Central memory CD8-positive, alpha-beta T cell (primary cell): ENCODE measurements at places on chromosomes 6 and 20.

- peaks cover 2% of the 10 kb centered on the region for H3K36me3 ChIP-seq
- no peak overlapping the region for H3K4me3 ChIP-seq
- no peaks in the 10 kb centered on the region for H3K4me1 ChIP-seq
These were observed 35.2 kb upstream of the MDFI start for GRCh38 chr6:41602864-41603608.

DNA sequence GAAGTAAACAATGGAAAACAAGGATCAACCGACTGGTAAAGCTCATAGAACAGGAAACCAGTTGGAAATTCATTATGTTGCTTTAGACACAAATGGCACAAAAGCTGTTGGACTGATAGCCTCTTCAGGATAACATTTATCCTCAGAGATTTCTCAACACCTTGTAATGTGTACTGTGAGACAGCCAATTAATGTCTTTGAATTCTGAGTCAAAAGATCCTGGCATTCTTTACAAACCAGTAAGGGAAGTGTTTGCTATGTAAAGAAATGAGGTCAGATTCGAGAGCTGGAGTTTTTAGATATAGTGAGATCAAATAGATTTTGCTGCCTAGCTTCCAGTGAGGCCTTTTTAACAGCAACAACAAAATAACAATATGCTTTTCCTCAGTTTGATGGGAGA, 439.2 kb downstream of the C6orf118 start:
- no peak overlapping the region for H3K4me3 ChIP-seq
- H3K27me3 ChIP-seq: no peaks in the 10 kb centered on the region

DNA sequence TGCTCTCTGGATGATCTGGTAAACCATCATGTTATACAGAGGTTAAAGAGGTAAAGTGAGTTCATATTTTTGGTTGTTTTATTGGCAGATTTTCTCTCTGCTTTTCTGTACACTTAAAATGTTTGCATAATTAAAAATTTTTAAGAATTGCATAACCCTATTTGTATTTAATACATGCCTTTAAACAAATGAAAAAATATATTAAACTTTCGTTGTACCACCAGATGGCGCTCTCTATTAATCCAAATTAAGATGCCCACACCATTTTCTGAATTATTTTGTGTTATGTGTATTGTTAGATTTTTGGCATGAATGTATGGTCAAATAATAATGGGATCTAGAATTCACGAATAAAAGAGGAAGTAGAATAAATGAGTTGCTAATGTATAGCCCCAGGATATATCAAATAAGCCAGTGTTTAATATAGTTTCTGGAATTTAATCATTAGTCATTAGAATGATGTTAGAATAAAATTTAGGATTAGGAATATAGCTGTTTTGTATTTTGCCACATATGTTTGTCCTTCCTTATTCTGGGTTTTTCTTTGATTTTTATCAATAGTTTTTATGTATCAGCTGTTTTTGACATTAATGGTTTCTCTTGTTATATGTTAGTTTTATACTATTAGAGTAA, 38.9 kb downstream of the SMAP1 start:
- no peak overlapping the region for H3K27ac ChIP-seq
- no peak overlapping the region for H3K4me3 ChIP-seq
- no peak for DNase-seq

GRCh38 chr6:134510142-134510541, 192.2 kb upstream of the SGK1 start:
- H3K27me3 ChIP-seq: no peaks in the 10 kb centered on the region
- no peaks in the 10 kb centered on the region for H3K36me3 ChIP-seq
- H3K27ac ChIP-seq: no peak overlapping the region

- no peak overlapping the region for H3K27ac ChIP-seq
- no peak overlapping the region for H3K4me3 ChIP-seq
- H3K27me3 ChIP-seq: peaks cover 74% of the 10 kb centered on the region
- DNase-seq: no peak
- H3K4me1 ChIP-seq: peaks cover 16% of the 10 kb centered on the region
These were observed 36.9 kb upstream of the LAMA4 start for GRCh38 chr6:112291161-112291762.

DNA sequence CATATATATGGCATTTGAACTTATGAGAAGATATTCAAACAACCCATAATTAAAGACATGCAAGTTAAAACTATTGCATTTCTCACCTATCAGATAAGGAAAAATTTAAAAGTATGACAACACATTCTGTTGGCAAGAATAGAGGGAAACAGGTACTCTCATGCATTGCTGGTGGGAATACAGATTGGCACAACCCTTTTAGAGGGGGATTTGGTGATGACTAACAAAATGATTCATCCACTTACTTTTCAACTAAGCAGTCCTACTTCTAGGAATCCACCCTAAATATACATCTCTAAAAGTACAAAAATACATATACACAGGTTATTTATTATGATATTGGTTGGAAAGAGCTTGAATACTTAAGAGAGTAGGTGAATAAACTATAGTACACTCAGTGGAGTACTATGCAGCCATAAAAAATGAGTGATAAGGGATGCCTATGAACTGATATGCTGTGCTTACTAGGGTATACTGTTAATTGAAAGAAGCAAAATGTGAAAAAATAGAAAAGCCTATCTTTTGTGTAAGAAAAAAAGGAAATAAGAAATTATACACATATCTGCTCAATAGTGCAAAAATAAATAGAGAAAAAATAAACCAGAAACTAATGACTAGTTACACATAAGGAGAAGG, 42.2 kb downstream of the ADAT2 start:
- H3K4me1 ChIP-seq: no peaks in the 10 kb centered on the region
- no peaks in the 10 kb centered on the region for H3K27me3 ChIP-seq
- DNase-seq: no peak

DNA sequence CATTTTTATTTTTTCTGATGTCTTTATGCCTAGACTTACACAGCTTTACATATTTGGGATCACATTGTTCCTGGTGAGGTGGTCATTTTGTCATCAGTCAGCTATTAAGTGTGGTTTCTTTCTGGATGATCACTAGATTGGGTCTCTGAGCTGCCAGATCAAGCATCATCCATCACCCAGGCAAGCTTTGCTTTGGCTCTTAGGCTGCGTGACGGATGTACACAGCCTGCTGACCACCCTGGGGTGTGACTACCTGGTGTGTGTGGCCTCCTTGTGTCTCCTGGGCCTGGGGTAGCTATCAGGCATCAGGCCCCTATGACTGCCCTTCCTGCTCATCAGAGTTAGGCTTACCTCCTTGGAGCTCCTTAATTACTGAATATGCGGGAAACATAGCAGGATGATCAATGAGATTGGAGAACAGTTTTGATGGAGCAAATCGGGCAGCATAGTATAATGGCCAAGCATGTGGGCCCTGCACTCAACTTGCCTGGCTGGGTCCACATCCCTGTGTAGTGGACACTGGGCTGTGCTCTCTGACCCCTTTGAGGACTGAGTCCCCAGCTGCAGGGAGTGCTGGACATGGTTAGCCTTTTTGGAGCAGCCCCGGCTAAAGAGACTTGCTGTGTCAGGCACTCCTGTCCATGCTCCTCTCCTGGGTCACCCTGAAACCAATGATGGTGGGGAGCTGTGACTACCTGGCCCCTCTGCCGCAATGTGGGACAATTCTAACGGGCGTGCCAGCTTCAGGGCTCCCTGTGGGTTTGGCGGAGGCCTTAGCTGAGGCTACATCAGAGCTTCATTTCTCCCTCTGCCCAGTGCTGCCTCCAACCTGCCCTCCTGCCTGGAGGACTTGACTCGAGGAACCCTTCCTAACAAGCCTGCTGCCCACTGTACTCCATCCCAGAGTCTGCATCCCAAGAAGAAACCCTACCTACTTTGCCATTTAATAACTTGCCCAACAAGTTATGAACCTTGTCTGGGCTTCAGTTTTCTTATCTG, 8.2 kb downstream of the DAAM2 start:
- H3K36me3 ChIP-seq: no peaks in the 10 kb centered on the region
- H3K4me1 ChIP-seq: no peaks in the 10 kb centered on the region
- no peak for DNase-seq
- no peak overlapping the region for H3K4me3 ChIP-seq

DNA sequence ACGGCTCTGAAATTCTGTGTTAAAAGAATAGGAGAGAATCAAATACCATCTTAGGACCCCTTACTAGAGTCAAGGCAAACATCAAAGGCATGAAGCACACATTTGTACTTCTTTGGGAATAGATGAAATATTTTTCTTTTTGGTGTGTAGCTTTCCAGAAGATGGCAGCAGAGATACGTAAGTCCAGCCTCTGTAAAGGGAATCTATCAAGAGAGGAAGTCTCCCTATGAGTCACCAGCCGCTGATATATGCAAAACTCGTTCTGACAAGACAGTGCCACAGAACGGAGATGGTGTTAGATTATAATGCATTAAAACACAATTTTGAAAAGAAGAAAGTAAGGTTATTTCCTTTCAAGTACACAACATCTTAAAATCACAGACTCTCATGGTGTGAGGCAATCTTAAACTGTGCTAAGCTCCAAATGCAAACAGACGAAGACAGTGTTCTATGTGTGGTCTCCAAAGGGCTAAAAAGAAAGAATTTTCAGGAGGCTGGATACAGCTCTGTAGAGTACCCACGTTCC, 120.0 kb upstream of the AGPAT4 start:
- H3K36me3 ChIP-seq: no peaks in the 10 kb centered on the region
- H3K4me1 ChIP-seq: no peaks in the 10 kb centered on the region
- no peak overlapping the region for H3K4me3 ChIP-seq
- no peak for DNase-seq

GRCh38 chr6:145137425-145137824, 597.9 kb downstream of the EPM2A start:
- H3K27ac ChIP-seq: no peak overlapping the region
- peaks cover 74% of the 10 kb centered on the region for H3K27me3 ChIP-seq
- no peaks in the 10 kb centered on the region for H3K36me3 ChIP-seq
- H3K4me1 ChIP-seq: no peaks in the 10 kb centered on the region
- H3K4me3 ChIP-seq: no peak overlapping the region

- no peaks in the 10 kb centered on the region for H3K4me1 ChIP-seq
- DNase-seq: no peak
- no peaks in the 10 kb centered on the region for H3K36me3 ChIP-seq
- no peak overlapping the region for H3K27ac ChIP-seq
These were observed 146.9 kb downstream of the MACROD2 start for GRCh38 chr20:14142171-14142570.

- peaks cover 14% of the 10 kb centered on the region for H3K36me3 ChIP-seq
- no peak for DNase-seq
- H3K4me3 ChIP-seq: no peak overlapping the region
- H3K27ac ChIP-seq: no peak overlapping the region
These were observed 41.0 kb downstream of the SNX14 start for GRCh38 chr6:85552652-85553051.

DNA sequence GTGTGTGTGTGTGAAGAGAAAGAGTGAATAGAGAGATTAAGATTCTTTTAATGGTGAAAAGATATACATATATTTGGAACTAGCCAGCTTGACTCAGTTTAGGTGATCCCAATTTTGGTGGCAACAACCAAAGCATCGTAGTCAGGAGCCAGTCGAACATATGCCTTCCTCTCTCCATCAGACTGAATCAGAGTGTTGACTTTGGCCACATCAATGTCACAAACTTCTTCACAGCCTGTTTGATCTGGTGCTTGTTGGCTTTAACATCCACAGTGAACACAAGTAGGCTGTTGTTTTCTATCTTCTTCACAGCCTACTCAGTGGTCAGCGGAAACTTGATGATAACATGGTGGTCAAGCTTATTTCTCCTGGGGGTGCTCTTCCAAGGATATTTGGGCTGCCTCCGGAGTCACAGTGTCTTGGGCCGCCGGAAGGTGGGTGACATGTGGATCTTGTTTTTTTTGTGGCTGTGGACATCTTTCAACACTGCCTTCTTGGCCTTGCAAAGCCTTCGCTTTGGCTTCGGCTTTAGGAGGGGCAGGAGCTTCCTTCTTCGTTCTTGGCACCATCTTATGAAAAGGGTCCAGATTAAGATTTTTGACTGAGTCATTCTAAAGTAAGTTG, 3.4 kb downstream of the HLA-F start:
- H3K4me1 ChIP-seq: peaks cover 79% of the 10 kb centered on the region
- peaks cover 75% of the 10 kb centered on the region for H3K36me3 ChIP-seq
- H3K27me3 ChIP-seq: no peaks in the 10 kb centered on the region

DNA sequence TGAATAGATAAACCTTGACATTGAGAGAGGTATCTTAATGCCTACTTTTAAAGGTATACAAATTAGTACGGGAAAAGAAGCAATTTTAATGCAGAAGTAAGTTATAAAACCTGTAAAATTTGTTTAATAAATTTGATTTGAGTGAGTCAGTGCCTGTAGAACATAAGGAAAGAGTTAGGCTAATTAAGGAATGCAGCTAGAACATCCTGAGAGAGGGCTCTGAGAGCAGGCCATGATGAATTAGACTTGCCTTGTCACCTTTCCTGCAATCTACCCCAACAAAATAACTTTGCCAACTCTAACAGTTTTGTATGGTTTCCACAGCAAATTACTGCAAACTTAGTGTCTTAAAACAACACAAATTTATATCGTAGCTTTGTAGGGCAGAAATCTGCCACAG, 700.8 kb downstream of the RFPL4B start:
- DNase-seq: no peak
- H3K4me3 ChIP-seq: no peak overlapping the region
- H3K27ac ChIP-seq: no peak overlapping the region
- no peaks in the 10 kb centered on the region for H3K36me3 ChIP-seq
- H3K27me3 ChIP-seq: no peaks in the 10 kb centered on the region
- H3K4me1 ChIP-seq: no peaks in the 10 kb centered on the region

DNA sequence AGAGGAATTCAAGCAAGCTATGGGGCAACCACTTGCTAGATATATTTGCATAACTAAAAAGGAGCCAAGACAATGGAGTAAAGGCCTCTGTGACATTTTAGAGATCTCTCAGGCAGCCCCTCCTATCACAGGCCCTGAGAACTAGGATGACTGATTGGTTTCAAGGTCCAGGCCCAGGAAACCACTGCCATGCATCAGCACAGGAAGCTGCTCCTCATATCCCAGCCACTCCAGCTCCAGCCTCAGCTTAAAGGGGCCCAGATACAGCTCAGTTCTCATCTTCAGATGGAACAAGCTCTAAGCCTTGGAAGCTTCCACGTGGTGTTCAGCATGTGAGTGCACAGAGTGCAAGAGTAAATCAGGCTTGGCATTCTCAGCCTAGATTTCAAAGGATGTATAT, 21.1 kb upstream of the THBS2 start:
- DNase-seq: no peak
- no peaks in the 10 kb centered on the region for H3K4me1 ChIP-seq
- H3K36me3 ChIP-seq: no peaks in the 10 kb centered on the region
- peaks cover 9% of the 10 kb centered on the region for H3K27me3 ChIP-seq

DNA sequence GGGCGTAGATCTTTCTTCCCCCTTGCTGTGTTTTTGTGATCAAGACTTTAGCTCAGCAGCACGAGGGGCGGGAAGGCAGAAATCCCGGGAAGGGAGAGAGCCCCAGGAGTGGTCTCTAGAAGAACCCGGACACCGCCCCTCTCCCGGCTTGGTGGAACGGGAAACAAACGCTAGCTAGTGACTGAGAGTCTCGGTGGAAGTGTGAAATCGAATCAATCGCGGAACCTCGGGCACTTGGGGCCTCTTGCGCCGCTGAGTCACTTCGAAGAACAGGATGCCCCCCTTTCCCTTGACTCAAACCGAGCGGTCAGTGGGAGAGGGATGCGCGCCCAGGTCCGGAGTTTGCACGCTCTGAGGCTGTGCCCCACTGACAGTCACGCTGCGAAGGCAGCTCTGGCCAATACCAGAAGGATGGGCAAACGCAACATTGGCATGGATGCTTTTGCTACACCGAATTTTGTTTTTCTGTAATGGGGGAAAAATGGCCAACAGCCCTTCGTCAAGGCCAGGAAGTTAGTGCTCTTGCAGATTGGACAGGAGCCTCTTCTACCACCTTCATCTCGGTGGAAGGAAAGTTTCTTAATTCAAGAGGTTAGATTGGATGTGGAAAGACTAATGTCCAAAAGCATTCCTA, 1.6 kb upstream of the OLIG3 start:
- H3K27me3 ChIP-seq: peaks cover 87% of the 10 kb centered on the region
- H3K4me1 ChIP-seq: peaks cover 46% of the 10 kb centered on the region
- H3K36me3 ChIP-seq: peaks cover 17% of the 10 kb centered on the region
- H3K27ac ChIP-seq: no peak overlapping the region
- no peak for DNase-seq
